Activated CD8-positive, alpha-beta memory T cell treated with anti-CD3 and anti-CD28 coated beads for 1 hour (primary cell): ENCODE measurements at places on chromosomes 11 and 22.

GRCh38 chr11:405323-405953 is 9.4 kb downstream of the SIGIRR start:
- DNase-seq = no peak

GRCh38 chr22:46515208-46516111 is 22.0 kb downstream of the CELSR1 start:
- no peak for DNase-seq

DNA sequence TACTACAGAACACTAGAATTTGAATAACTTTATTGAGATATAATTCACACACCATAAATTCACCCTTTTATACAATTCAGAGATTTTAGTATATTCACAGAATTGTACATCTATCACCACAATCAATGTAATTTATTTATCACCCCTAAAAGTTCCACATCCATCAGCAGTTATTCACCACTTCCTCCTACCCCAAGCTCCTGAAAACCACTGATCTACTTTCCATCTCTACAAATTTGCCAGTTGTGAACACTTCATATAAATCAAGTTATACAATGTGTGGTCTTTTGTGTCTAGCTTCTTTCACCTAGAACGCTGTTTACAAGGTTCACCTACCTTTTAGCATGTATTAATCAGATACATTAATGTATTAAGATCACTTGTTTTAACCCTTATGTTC is 179.6 kb downstream of the TTC28 start:
- no peak for DNase-seq

DNA sequence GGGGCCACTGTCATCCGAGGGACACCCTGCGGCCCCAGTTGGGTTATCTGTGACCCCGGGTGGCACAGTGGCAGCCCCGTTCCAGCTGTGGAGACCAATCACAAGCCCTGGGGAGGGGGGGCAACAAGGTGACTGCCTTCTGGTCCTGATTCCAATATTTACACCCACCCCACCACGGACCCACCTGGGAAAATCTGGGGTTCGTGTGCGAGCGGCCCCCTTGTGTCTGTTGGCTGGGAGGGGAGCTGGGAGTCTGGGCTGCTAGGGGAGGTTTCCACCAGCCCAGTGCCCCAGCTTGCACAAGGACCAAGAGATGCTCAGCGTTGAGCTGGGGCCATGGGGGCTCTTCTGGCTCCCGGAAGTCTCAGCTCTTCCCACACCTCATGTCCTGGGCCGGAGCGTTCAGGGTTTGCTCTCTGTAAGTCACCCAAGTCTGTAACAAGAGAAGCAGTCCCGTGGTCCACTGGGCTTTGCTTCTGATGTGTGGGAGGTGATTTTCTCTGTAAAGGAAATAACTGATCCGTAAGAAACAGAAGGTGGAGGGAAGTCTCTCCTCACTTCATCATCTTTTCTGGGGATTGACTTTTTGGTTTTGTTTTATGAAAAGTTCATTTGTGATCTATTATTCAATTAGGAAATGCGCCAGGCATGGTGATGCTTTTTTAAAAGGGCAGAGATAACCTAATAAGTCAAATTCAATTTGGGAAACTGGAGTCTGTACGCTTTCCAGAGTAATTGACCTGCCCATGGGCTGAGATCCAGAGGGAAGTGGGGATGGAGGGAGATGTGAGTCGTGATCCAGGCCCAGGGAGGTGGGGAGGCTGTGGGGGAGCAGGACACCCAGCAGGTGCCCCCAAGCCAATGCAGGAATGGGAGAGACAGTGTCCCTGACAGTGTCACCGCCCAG is 22.4 kb upstream of the GAL start:
- no peak for DNase-seq

- no peak for DNase-seq
Measured at GRCh38 chr11:70703141-70704064, 305.1 kb downstream of the CTTN start.

DNA sequence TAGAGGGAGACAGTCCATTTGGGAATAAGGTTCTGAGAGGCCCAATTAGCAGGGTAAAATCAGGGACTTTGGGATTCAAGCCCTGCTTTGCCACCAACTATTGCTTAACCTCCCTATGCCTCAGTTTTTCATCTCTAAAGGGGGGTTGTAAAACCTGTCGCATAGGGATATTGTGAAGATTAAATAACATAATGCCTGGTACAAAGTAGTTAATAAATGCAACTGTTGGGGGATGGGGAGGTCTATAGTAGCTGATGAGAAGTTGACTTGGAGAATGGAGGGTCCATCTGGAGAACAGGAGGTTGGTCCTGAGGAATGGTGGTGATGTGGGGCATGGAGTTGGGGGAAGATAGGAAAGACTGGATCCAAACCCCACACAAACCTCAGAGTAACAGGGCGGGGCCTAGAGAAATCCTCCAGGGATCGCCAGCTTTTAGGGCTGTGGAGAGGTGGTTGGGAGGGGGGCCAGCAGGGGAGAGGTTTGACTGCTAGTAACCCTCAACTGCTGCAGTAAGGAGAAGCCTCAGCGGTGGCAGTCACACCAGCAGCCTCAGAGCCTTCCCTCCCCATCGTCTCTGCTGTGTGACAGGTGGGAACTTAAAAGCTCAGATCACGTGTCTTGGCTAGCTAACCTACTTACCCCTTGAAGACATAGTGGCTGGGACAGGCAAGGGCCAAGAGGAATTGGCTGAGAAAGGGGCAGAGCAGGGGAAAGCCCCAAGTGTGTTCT is 1.1 kb upstream of the ABCG4 start:
- DNase-seq = no peak

DNA sequence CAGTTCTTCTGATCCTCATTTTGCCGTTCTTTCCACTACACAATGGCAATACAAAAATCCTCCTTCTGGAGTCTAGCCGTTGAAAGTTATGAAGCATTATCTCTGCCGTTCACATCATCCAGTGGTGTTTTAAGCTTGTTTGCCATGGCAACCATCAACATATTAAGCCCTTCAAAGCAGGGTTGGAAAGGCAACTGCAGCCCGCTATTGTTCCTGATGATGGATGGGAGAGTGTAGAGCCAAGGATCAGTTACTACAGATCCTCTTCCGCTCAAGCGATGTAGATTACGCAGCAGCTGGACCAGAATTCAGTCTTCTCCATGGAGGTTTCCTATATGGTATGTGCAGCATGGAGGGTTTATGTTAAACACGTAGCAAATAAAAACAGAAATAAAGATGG is 352.7 kb downstream of the NTM start:
- no peak for DNase-seq

GRCh38 chr11:134170919-134171281 is 52.9 kb downstream of the NCAPD3 start:
- no peak for DNase-seq

DNA sequence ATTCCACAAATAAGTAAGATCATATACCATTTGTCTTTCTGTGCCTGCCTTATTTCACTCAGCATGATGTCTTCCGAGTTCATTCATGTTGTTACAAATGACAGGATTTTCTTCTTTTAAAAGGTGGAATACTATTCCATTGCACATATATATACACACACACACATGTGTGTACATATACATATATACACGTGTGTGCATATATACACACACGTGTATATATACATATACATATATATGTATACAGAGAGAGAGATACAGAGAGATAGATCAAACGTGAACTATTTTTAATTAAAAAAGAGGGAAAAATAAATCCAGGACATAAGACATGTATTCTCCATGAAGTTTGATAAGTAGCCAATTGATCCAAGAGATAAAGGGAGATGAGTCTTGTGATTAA is 108.1 kb downstream of the TRPC6 start:
- DNase-seq = no peak

DNA sequence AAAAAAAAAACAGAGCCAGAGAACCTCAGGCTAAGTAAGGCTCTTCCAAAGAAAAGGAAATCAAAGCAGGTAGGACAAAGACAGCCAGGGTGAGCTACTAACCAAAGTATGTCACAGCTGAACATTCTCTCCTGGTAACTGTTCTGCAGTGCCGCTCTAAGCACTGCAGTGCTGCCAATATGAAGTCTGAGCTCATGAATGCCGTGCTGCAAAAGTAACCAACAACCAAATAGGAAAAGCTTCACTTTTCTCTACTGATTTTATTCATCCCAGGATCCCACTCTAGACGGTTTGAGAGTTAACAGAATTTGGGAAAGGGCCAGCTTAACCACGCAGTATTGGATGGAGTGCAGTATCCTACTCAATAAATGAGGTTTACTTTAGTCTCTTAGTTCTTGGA is 3.5 kb downstream of the SIK3 start:
- DNase-seq = no peak

GRCh38 chr11:70138403-70138802 is 60.3 kb downstream of the ANO1 start:
- DNase-seq = no peak

GRCh38 chr22:47600791-47601625 is 838.6 kb downstream of the TBC1D22A start:
- no peak for DNase-seq

DNA sequence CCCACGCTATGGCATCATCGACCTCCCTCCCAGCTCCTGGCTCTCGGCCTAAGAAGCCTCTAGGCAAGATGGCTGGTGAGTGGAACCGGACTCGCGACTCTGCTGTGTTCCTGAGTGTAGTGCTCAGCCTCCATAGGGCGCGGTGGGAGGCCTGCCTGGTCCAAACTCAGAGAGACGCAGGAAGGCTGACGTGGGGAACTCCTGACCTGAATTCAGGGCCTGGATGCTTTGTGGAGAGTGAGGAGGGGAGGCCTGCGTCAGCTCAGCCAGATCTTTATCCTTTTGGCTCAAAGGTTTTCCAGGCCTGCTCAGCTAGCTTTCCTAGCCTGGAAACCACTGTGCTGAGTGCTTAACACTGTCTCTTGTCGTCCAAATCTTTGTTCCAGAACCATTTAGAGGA is 8.0 kb downstream of the TIRAP start:
- no peak for DNase-seq

DNA sequence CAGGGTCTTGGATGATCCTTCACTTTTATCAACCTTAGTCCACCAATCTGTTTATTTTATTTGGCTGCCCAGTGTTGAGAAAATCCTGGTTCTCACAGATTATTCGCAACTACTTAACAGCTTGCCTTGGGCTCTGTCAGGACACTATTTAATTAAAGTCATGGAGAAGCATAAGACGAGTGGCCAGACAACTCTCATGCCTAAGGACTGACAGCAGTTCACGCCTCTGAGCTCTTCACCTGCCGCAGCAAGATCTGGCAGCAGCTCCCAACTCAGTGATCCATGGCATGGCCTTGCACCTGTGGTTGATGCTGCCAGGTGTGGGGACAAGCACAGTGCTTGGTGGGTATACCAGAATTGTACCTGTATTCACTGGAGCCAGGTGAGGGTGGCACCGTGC is 37.8 kb downstream of the HIRA start:
- DNase-seq = no peak

GRCh38 chr22:24054356-24054755 is 43.3 kb downstream of the CABIN1 start:
- no peak for DNase-seq

DNA sequence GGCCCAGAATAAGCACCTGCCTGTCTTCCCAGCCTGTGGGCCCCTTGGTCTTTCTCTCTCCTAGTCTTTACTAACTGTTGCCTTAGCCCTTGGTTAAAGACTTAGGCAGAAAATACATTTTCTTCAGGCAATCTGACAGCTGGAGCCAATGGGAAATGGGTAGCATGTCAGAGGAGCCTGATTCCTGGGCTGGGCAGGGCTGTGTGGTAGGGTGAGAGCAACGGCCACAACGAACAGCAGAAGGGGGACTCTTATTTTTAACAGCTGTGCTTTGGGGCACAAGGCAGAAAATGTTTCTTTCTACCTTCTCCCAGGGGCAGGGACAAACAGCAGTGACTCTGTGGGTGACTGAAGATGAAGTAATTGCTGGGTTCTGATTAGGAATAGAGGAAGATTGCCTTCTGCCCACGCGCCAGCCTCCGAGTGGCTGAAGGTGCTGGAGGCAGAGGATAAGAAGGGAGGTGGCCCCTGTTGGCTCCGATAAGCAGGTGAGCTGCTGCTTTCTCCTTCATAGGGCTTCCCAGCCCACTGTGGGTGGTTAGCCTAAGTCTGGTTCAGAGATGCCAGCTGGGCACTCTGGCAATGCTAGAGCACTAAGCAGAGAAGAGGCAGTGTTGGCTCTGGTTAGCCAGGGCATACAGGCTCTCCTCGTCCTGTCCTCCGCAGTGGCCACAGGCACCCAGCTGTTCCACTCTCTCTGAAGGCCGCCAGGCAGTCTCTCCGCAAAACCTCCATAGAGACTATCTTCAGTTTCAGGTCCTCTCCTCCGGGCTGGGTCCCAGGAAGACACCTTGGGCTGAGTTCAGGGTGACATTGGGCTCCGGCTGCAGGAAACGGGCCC is 1.5 kb downstream of the YPEL4 start:
- no peak for DNase-seq

- DNase-seq = peak; percentile 54
Measured at GRCh38 chr11:65315204-65315865, 669 bp downstream of the CDC42EP2 start.

DNA sequence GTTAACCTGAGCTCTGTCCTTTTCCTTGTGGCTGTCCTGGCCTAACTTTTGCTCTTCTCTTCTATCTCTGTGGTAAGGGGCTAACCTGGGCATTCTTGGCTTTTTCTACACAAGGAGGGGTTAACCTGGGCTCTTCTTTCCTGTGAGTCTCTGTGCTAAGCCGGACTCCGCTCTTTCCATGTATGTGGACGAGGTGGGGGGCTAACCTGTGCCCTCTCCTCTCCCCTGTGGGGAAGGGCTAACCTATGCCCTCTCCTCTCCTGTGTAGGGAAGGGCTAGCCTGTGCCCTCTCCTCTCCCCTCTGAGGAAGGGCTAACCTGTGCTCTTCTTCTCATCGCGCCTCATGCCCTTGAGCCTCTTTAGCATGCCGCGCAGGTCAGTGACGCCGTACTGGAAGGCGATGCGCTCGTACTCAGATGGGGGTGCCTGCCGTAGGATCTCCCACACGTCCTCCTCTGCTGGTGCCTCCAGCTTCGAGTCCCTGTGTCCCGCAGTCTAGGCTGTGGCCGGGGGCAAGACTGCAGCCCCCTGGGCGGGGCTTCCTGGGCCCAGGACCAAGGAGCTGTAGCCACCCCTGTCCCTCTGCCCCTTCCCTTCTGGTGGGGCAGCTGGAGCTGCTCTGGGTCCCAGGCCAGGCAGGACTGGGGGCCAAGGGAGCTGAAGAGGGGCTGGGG is 6.5 kb downstream of the MYBPC3 start:
- DNase-seq = no peak

GRCh38 chr11:19890308-19890707 is 177.7 kb downstream of the NAV2 start:
- DNase-seq = no peak

- DNase-seq = no peak
Measured at GRCh38 chr11:133965031-133965601, 8.3 kb upstream of the IGSF9B start.

- no peak for DNase-seq
Measured at GRCh38 chr22:44097263-44098020, 73.3 kb downstream of the PARVB start.

- DNase-seq = no peak
Measured at GRCh38 chr11:104858882-104859775, 39.1 kb downstream of the CASP12 start.

GRCh38 chr11:105648762-105649161 is 38.9 kb downstream of the GRIA4 start:
- DNase-seq = no peak

DNA sequence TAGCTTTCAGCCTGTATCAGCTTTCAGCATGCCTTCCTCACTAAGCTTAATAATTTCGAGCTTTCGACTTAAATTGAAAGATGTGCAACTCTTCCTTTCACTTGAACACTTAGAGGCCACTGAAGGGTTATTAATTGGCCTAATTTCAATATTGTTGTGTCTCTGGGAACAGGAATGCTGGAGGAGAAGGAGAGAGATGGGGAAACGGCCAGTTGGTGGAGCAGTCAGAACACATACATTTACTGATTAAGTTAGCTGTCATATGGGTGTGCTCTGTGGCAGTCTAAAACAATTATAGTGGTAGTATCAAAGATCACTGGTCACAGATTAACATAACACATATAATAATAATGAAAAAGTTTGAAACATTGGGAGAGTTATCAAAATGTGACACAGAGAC is 106.2 kb downstream of the LRRC32 start:
- DNase-seq = no peak
